Fibroblast of skin of scalp (primary cell): ENCODE measurements at places on chromosomes 2 and 18.

- no peak for DNase-seq
Measured at GRCh38 chr2:130310881-130311280, 31.8 kb upstream of the IMP4 start.

DNA sequence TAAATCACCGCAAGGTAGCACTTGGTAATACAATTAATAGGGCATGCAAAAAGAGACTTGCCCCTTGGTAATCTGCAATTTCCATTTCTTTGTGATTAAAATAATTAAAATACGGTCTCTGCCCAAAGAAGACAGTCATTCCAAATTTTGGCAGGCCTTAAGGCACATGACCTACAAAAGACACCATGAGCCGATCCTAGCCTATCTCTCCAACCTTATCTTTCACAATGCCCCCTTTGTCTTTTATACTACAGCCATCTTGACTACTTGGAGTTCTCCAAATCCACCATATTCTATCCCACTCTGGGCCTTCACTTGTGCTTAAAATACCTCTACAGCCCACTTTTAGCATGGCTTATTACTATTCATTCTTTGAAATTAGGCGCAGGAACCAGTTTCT lies 23.3 kb downstream of the CFAP210 start:
- no peak for DNase-seq

- no peak for DNase-seq
Measured at GRCh38 chr18:74482697-74483096, 13.5 kb upstream of the CNDP2 start.

- DNase-seq = no peak
Measured at GRCh38 chr18:9897129-9897528, 11.4 kb downstream of the TXNDC2 start.

- peak; percentile 53 for DNase-seq
Measured at GRCh38 chr2:64640153-64641044, 13.3 kb downstream of the SERTAD2 start.

DNA sequence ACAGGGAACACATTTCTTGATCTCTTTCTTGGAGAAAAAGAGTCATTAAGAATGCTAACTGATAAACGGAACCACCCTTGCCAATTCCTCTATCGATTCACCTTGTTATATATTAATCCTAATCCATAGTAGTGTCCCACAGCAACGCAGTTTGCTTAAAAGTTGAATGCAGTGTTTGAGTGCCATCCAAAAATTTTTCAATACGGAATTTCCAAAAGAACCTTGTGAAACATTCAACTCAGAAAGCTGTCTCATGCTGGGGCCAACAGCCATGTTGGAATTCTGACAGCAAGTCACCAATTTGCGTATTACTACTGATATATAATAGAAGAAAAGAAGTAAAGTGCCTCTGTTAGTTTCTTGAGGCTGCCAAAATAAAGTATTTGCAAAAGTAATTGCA lies 42.3 kb downstream of the ANXA4 start:
- DNase-seq = no peak

- no peak for DNase-seq
Measured at GRCh38 chr18:13311193-13311592, 92.6 kb downstream of the LDLRAD4 start.

DNA sequence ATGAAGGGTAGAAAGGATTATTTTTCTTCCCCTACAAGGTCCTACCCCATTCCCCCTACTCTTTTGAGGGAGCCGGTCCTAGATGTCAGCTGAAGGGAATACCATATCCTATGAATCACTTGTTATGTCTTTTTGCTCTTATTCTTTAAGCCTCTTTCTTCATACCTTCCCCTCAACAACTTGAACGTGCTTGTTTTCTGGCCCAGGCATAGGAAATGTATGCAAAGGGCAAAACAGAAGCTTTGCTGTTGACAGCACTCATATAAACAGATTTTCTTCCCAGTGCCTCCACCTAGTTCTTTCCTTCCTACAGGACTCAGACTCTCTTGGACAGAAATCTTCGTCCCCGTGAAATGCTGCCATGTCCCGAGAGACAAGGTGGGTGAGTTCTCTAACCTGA lies 64.6 kb downstream of the TMEM17 start:
- no peak for DNase-seq
